EL (cell line): ENCODE measurements at places on chromosomes 4 and X.

DNA sequence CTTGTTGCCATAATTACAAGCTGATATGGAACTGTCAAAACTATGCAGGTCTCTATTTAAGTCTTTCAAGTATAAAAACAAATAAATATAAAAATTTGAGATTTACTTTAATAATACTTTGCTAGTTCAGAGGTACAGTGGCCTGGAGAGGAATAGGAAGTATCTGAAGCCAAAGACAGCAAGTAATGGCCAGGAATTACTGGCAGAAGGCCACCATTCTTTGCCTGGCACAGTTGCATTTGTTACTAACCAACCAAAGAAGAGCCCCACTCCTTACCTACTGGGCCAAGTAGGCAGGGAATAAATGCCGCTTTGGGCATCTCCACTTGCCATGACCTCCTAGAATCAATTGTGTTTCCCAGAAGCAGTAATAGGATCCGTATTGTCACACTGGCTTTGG is 13.8 kb upstream of the ADAMTS3 start:
- no peak for DNase-seq

- no peak for DNase-seq
Measured at GRCh38 chrX:124462931-124463330, 116.6 kb downstream of the SH2D1A start.

DNA sequence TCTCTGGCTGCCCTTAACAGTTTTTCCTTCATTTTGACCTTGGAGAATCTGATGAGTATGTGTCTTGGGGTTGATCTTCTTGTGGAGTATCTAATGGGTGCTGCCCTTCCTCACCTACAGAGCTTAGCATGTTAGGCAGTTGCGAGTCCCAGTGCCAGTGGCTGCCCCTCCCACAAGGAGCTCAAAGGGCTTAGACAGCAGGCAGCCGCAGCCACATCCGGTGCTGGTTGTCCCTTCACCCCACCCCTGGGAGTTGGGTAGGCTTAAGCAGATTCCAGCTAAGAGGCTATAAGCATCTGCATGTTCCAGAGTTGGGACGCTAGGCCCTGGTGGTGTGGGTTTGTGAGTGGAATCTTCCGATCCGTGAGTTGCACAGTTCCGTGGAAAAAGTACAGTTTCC is 322.1 kb upstream of the ARX start:
- DNase-seq: no peak

- peak; percentile 15 for DNase-seq
Measured at GRCh38 chrX:120365320-120365719, 3.4 kb downstream of the ATP1B4 start.

DNA sequence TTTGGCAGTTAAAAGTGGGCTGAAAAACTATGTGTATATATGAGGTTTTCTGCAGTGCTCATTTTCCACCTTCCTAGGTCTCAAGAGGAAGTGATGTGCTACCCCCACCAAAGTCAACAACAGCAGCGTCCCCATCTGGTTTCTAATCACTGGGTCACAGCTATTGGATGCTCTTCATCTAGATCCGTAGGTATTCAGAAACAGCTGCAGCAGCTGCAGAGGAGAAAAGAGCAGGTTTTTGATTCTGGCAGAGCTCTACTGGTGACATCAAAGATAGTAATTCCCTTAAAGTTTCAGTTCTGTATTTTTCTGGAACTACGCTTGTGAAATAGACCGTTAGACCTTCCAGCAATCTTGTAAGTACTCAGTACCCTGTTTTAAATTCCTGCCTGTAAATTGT is 5.8 kb upstream of the GUCY2F start:
- no peak for DNase-seq

DNA sequence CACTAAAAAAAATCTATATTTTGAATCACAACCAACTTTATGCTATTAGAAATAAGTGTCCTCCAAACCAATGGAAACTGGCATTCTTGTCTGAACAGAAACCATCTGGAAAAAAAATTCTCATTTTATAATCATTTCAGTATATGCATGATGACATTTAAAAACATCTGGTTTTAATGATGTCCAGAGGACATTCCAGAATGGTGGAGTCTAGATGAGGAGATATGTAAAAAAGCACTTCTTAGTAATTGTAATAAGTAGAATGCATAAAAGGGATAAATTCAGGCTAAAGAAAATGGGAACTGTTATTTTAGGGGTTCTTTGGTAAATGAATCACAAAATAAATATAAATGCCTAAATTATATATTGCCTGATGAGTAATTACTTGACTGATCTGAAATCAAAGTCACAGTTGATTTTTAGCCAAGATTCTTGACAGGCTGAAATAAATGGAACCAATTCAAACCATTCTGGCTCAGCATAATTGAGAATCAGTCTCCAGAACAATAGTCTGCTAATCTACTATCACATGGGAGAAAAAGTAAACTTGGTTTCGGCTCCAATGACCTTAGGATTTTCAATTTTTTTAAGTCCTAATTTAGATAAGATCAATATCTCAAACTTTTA is 636.6 kb downstream of the FAT4 start:
- peak; percentile 58 for DNase-seq

DNA sequence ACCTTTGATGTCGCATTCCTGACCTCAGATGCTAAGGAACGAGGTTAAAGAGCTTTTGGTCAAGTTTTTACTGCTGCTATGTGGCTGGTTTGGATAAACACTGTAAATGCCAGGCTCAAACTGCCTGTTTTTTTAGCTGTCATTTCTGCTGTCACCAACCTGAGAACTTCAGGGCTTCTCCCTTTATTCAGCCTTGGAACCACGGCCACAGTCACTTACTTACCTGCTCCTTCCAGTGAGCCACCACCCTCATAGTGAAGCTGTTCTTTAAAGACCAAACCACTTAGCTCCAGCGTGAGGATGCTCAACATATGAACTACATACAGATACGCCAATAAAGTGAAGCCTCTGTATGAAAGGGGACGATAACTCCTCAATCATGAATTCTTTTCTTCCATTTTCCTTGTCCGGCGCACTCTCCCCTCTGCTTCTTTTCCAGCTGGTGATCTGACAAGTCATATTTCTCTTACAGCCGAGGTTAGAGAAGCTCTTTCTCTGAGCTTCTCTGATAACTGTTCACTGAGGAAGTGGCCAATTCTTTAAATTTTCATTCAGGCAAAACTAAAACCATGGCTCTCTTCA is 152.8 kb upstream of the ANK2 start:
- no peak for DNase-seq

- no peak for DNase-seq
Measured at GRCh38 chrX:43853225-43853828, 28.9 kb downstream of the MAOB start.

- DNase-seq: peak; percentile 6
Measured at GRCh38 chr4:150769845-150770244, 187.9 kb downstream of the MAB21L2 start.

GRCh38 chr4:1752284-1753041 is 31.1 kb downstream of the TACC3 start:
- no peak for DNase-seq

GRCh38 chr4:182286931-182287330 is 43.7 kb downstream of the TENM3 start:
- DNase-seq: no peak

DNA sequence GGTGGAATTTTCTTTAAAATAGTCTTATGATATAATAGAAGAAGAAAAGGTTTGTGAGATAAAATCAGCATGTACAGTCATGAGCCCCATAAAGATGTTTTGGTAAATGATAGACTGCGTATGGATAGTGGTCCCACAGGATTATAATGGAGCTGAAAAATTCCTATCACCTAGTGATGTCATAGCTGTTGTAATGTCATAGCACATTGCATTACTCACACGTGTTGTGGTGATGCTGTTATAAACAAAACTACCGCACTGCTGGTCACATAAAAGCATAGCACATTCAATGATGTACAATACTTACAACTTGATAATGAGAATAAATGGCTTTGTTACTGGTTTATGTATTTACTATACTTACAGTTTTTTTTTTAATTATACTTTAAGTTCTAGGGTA is 715.2 kb upstream of the HTR2C start:
- DNase-seq: no peak

GRCh38 chr4:113159942-113160545 is 110.6 kb downstream of the ANK2 start:
- DNase-seq: no peak

DNA sequence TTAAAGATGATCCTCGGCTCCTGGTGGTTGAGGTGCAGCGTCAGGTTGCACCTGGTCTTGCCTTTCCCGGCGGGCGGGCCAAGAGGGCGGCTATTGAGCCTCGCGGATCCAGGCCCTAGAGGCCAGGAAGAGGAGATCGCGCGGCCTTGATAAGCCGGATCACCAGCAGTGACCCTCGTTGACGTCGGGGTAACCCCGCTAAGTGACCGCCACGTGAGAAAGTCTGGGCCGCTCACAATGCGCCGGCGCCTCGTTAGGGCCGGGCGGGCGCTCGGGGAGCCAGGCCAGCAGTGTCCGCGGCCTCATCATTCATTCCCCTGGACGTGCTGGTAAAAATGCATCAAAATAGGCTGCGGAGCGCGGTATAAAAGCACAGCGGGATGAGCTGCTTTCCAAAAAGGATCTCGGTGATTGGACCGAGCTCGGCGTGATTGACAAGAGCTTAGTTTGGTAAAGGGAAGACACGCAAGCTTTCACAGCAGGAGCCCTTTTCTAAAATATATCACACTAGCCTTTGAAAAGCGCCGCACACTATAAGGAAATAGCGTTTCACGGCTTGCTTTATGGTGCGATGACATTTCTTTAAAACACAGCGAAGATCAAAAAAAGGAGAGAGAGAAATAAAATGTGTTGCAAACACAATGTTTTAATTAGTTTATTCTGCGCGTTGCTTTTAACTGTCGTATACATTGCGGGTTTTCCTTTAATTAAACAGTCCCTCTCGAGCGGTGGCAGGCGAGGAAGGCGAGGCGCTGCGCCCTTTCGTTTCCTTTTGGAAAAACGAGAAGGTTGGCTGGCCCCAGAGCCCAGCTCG is 15.9 kb upstream of the ZIC3 start:
- no peak for DNase-seq

GRCh38 chr4:15541941-15542340 is 72.3 kb downstream of the CC2D2A start:
- no peak for DNase-seq
